Activated T-helper 17 cell treated with anti-CD3 and anti-CD28 coated beads, Interleukin-2, amount 50 U/mL, for 72 hours (primary cell): ENCODE measurements at places on chromosomes 12 and 14. TPM values are rescaled to one million over a fixed set of nuclear protein-coding genes. Genes with fewer than 3 reads are reported as not detected.
A peak's percentile ranks its signal among the peaks of the same experiment; 100 is the strongest.

The CCDC88C gene
- 172 TPM for total RNA-seq

DNA sequence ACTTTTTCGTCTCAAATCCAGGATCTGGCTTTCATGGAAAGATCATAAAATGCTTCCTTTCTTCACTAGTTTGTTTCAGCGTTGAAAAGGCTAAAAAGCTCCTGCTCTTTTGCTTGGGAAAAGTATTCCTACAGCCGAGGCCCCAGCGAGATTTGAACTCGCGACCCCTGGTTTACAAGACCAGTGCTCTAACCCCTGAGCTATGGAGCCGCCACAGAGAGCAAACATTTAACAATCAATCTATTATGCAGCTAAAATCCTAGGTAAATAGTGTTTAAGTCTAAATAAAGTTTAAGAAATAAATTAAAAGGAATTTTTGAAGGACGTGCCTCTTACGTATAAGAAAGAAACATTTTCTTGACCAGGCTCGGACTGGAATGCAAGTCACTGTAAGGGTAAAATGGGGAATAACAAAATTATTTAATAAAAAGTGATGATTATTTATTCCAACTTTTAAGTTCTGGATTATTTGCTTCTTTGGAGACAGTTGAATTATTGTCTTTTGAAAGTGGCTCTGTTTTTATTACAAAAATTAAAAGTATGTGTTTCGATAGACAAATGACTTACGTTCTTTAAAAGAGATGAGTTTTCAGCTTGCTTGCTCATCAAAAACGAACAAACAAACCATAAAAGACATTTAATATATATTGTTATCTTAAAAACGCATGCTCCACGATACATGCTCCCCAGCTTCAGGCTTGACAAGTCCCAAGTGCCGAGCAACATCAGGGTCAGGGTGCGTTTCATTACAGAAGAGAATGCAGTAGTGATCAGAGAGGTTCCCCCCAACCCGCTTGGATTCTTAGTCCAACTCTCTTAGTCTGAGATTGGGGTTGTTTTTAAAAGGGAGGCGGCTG lies 10.2 kb downstream of the OR6S1 start:
- ATAC-seq: no peak

GRCh38 chr12:131034631-131035244 lies 81.0 kb downstream of the ADGRD1 start:
- no peak for ATAC-seq

The AQP6 gene
- not detected for total RNA-seq

GRCh38 chr12:103422746-103423515 lies 72.8 kb downstream of the C12orf42 start:
- no peak for ATAC-seq

The TMEM30B gene
- 1.0 TPM for total RNA-seq

The MNAT1 gene
- total RNA-seq: 13.4 TPM

The TSPAN19 gene
- not detected for total RNA-seq

DNA sequence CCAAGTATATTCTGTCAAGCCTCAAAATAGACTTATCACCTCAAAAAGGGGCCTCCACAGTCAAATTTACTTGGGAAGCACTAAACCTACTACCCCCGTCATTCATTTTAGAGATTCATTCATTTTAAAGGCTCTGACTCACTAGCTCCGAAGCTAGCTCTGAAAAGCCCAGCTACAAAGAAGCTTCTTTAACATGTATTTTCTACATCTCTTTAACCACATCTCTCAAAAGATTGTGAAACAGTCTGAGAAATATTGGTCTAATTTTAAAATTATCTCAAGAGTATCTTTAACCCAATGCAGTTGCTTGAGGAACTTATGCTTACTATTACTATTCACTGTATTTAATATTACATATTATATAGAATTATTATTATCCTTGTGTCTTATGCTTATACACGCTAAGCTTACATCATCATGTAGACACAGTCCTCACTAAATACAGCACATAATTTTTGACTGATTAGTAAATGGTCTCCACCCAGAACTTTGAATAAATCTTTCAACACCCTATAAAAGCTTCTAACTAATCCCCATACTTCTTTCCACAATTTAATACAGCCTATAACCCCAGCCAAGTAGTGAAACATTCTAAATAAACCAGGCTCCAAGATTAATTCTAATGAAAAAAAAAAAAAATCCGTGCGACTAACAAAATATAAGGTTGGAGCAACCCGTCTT lies 7.8 kb downstream of the NT5DC3 start:
- ATAC-seq: no peak

DNA sequence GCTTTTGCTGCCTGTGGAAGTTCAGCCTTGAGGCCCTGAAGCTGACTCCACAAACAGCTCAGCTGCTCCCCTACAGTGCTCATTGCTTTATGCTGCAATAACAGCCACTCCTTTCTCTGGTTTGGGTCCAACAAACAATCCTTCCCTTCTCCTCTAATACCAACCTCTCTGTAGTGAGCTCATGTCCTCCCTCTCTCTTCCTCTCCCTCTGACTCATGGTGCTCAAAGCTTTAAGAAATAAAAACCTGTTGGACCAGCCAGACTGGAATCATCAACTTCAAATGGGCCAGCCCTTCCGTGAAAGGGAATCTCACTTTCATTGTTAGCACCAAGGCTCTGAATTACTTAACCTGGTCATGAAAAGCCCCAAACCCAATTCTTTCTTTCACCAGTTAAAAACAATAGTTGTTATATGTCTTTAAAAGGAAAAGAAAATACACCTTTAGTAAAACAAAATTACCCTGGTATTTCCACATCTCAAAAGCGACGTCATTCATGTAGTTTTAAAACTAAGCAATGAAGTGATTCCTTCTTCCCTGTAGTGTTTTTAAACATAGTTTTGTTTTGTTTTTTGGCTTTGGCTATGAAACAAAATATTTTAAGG lies 126.4 kb downstream of the DUSP6 start:
- ATAC-seq: peak; percentile 88

GRCh38 chr12:80490329-80490728 lies 46.3 kb downstream of the PTPRQ start:
- no peak for ATAC-seq

The ZNF705A gene
- not detected for total RNA-seq

The TAS2R19 gene
- total RNA-seq: 6.5 TPM

The PRH2 gene
- total RNA-seq: not detected

DNA sequence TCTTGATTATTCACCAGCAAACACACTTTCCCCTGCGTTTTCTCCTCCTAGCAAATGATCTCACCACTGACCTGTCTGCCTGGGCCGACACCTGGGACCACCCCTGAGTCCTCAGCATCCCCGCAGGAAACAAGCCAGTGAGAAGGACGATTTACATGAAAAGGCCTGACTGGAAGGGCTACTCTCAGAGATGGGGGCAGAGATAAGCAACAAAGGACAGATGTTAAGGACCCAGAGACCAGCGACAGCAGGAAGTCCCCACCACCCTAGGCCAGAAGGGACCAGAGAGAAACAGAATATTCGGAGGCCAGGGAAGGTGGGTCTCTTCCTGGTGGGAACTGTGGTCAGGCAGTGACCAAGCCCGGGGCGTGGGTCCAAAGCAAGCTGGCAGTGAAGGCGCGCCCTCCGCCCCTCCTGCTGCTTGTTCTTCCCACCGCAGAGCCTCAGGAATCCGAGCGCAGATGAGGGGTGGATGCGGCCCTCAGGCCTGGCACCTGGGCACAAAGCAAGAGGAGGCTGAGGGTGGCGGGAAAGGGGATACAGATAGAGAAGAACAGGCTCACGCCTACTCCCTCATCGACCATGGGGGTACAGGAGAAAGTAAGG lies 55.8 kb downstream of the STX2 start:
- ATAC-seq: no peak
